GM23338 (cell line): ENCODE measurements at places on chromosomes 2 and 18.

DNA sequence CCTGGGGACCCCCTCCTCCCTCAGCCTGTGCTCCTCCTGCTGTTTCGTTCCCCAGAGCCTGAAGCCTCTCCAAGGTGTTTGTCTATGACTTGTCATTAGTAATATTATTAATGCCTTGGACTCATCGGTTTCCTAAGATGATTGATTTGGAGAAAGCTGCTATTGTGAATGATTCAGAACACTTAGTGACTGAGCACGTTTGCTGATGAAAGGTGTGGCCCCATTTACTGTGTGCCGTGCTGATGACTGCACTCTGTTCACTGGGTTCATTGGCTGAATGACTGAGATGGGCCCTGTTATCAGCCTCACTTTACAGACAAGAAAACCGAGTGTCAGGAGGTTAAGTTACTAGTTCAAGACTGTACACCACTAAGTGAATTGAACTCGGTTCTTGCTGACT lies 111.4 kb downstream of the SPP2 start:
- DNase-seq = no peak

- DNase-seq = no peak
These were observed 123.3 kb downstream of the RNF144A start for GRCh38 chr2:7040547-7040946.

DNA sequence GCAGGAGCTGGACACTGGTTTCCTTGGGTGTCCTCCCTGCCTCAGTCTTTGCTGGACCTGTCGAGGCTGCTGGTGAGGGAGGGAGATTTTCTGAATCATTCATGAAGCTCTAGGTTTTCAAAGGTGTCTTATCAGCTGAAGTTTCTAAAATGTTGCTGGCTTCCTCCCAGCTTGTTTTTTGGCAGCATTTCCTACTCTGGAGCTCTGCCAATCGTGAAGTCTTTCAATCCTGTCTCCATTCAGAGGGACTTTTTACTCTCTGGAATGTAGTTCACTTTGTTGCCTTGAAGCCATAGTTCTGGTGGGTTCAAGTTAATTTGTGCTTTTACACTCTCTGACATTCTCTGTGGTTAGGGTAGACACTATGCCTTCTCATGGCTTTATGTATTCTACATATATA lies 23.9 kb downstream of the SNTG2 start:
- no peak for DNase-seq

DNA sequence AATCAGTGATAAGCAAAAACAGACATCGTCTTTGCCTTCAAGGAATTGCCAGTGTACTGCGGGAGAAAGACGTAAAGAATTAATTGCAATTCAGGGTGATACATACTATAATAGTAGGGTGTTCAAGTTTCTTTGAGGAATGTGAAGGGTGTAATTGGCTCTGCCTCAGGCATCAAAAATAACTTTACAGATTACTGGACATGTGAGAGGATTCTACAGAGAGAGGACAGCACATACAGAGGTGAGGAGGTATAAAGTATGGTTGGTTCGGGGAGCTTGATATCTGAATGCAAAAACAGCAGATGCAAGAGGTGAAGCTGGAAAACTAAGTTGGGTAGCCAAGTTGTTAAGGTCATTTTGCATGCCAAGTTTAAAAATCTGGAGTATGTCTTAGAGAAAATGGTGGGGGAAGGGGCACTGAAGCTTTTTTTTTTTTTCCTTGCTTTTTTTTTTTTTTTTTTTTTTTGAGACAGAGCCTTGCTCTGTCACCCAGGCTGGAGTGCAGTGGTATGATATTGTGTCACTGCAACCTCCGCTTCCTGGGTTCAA lies 227.5 kb upstream of the FOSL2 start:
- DNase-seq = no peak

GRCh38 chr2:28768422-28768821 lies 16.8 kb downstream of the PPP1CB start:
- no peak for DNase-seq

DNA sequence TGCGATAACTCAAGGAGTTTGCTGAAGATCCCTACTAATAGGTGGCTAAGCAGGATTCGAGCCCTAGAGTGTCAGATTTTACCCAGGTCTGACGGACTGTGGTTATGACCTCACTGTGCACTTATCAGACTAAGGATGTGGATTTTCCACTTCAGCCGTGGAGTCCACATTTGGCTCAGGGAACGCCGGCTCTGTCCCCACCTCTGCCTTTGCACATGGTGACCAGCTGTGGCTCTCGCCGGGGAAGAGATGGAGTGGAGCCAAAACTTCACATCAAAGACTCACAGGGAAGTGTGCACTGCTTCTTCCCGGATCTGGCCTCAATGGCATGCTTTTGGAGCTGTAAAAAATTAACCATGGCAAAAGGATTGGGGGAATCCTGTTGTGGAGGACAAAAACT lies 249.3 kb upstream of the APCDD1 start:
- DNase-seq = no peak
